ENCODE measurements at places on chromosomes 12 and 14.

DNA sequence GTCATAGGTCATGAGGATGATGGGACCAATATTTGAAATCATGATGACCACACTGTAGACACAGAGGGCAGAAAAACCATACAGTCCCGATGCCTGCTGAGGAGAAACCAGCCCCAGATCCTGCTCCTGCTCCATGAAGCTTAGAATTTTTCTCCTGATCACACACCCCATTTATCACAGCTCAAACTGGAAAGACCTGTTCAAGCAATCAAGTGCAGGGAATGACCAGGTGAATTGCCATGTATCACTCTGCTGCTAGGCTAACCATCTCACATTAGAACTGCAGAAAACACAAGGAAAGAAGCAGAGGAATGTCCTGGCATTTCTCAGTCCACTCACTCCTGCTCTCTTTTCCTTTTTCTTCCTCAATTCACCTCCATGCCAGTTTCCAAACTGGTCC is 18.1 kb downstream of the MANSC1 start:
- DNase-seq = no peak

- no peak for DNase-seq
Measured at GRCh38 chr14:46054526-46054925, 597.1 kb downstream of the RPL10L start.

- no peak for DNase-seq
Measured at GRCh38 chr14:34103176-34103575, 152.3 kb upstream of the EGLN3 start.

- no peak for DNase-seq
Measured at GRCh38 chr12:39873065-39873464, 232.8 kb downstream of the SLC2A13 start.

DNA sequence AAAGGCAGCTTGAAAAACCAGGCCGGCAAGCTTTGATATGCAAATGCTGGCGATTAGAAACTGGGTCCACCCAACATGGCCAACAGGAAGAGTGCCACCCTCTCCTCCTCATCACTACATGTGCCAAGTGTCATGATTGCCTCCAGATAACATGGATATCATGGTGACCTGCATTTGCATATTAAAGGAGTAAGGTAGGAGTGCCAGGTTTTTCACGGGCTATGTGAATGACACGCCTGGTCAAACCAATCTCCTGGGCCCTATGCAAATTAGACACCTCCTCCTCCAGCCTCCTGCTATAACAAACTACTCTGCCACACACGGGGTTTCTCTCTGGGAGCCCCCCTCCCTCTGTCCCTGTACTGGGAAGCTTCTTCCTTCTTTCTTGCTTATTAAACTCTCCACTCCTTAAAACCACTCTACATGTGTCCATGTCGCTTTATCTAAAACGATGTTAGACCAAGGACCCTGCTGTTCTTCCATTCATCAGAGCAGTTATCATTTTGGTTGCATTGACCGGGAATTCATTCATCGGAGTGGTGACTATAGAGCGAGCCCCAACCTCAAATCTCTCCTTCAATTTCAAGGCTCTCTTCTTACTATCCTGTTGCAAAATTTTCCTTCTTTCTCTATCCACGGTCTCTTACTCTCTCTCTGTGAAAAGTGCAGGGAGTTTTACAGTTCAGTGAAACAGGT is 27.5 kb downstream of the APOBEC1 start:
- DNase-seq = no peak

- DNase-seq = no peak
Measured at GRCh38 chr12:90020881-90021280, 312.2 kb upstream of the ATP2B1 start.

- no peak for DNase-seq
Measured at GRCh38 chr12:49705479-49706134, 1.6 kb downstream of the FMNL3 start.

DNA sequence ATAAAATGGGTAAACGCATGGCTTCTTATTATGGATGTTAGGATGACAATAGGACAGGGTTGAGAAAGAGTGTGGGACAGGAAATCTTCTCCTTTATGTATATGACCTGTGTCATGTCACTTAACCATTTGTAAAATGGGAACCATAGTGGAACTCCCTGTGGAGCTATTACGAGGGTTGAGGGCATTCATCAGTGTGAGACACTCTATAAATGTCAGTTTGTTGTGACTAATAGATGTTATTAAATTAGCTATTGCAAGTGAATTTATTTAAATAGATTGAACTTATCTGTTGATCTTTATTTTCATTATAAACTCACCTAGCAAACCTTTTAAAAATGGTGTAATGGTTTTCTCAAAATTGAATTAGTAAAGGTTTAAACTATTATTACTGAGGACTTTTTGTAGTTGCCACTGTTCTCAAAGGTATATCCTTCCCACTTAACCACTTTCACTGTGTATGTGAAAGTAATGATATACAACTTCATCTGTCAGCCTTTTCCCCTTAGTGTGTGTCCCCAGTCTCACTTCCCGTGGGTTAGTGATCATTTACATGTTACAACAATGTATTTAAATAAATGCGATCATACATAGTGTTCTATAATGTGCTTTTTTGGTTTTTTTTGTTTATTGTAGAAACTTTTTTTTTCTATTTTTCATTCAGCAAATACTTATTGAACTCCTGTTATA is 17.1 kb downstream of the HELB start:
- DNase-seq = no peak

- no peak for DNase-seq
Measured at GRCh38 chr14:69539631-69540410, 34.9 kb downstream of the CCDC177 start.

- DNase-seq = no peak
Measured at GRCh38 chr12:118428643-118429042, 52.3 kb downstream of the SUDS3 start.

- no peak for DNase-seq
Measured at GRCh38 chr12:120932058-120932457, 27.9 kb upstream of the SPPL3 start.

DNA sequence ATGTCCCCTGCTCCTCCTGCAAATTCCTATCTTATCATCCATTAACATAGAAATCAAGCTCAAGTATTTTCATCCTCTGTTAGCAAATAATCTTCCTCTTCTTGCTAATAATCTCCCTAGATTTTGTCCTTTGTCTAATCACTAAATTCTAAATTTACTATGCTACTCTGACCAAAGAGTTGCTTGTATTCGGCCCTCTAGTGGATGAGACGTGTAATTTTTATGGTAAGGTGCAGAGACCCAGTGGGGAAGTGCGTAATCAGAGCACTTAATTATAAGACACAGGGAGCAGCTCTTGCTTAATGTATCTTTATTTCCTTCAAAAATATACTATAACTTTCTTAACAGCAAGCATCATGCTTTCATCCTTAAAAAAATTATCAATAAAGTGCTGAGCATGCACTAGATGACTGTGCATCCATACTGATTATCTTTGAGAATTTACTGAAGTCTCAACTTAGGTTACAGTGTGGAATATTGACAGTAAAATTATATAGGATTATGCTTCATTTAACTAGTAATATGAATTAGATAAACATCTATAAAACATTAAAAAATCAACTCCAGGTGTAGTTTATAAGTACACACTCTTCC is 212.6 kb downstream of the SLC16A7 start:
- no peak for DNase-seq

DNA sequence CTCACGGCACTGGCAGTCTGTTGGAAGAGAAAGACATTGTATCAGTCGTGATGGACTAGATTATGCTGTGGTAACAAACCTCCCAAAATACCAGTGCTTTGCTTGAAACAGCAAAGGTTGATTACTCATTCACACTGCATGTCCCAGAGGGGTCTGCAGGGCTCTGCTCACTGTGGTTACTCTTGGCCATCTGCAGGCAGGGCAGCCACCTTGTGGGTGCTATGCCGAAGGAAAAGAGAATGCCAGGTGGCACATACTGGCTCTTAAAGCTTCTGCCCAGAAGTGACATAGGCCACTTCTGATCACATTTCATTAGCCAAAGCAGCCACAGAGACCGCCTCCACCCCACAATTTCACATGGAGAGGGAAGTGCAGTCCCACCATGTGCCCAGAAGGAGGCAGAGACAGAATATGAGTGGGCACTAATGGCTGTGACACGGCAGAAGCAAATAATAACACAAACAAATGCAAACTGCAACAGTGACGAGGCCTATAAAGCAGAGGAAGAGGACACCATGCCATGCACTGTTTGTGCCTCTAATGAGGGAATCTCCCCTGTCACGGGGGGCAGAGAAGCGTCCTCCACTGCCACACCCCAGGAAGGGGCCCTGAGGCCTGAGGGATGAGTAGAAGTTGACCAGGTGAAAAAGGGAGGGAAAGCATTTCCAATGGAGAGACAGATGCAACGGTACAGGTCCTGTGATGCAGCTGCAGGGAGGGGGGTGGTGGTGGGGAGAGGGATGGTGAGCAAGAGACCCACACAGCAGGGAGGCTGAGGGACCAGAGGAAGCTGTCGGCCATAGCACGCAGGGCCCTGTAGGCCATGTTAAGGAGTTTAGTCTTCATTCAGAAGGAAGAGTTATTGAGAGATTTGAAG is 51.7 kb upstream of the KICS2 start:
- DNase-seq = no peak

- DNase-seq = peak; percentile 52
Measured at GRCh38 chr12:52539083-52539820, 13.7 kb downstream of the KRT71 start.

GRCh38 chr14:54512393-54512792 is 2.7 kb downstream of the CGRRF1 start:
- DNase-seq = no peak

- DNase-seq = no peak
Measured at GRCh38 chr14:69615121-69615495, 3.7 kb downstream of the SUSD6 start.

- no peak for DNase-seq
Measured at GRCh38 chr12:117046011-117046369, 53.2 kb downstream of the TESC start.

GRCh38 chr12:129696405-129696804 is 207.4 kb downstream of the TMEM132D start:
- no peak for DNase-seq

DNA sequence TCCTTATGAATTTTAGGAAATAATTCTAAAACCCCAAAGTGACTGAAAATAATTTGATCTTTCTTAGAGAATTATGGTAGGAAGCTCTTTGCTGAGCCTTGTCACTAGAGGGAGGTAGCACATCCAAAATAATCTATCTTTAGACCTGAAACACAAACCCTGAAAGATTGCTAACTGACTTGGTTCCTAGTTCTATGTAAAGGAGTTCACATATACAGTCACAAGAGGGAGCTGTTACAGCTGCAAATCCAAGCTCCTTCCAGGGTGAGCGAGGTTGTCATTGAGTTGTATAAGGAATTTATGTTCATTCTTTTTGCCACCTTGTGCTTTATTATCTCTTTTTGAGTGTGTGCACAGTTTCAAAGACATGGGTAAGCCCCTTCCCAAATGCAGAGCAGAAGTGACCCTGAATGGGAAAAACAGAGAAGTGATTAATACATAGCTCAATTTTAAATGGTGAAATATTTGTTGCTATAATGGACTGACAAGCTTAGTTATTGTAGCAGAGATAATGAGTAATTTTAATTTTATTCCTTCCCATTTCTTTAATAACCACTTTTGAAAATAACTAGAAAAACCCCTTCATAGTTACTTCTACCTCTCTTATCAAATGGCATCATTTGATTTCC is 387.9 kb downstream of the DAD1 start:
- DNase-seq = no peak

GRCh38 chr12:49982246-49983087 is 9.7 kb downstream of the AQP6 start:
- no peak for DNase-seq

DNA sequence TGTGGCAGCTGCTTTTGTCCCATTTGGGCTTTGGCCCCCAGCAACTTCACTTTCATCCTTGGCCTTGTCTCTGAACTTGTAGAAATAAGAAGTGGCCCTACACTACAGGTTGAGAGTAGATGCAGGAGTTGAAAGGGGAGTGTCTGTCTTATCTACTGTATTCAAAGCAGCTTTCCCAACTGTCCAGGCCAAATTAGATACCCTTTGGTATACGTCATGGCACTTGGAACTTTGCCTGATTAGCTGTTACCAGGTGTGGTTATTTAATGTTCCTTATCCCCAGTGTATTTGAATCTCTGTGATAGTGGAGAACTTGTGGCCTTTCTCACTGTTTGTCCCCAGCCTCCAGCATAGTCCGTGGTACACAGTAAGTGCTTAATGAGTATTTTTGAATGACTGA is 33.5 kb downstream of the SUDS3 start:
- DNase-seq = no peak

GRCh38 chr12:110277530-110278254 is 3.4 kb upstream of the ATP2A2 start:
- DNase-seq = no peak

DNA sequence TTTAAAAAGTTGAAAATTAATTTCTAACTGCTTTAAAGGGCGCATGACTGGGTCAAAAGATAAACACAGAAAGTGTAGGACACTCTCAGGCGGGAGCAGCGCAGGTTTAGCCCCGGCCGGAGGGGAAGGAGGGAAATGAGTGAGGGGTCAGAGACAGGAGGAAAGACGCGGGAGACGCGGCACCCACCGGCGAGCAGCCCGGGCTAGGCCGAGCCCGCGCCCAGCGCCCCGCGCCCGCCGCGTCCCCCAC is 591 bp downstream of the GXYLT1 start:
- DNase-seq = no peak

- no peak for DNase-seq
Measured at GRCh38 chr12:65217086-65217485, 47.7 kb downstream of the LEMD3 start.

GRCh38 chr12:122980183-122981035 is at the start of gene ARL6IP4:
Gene ARL6IP4, plus strand, starts transcription at chr12:122980681. Its CDS starts 459 bp downstream, at chr12:122981140.
- no peak for DNase-seq

- DNase-seq = peak; percentile 84
Measured at GRCh38 chr14:98137131-98138025, 1134.6 kb downstream of the BCL11B start.

DNA sequence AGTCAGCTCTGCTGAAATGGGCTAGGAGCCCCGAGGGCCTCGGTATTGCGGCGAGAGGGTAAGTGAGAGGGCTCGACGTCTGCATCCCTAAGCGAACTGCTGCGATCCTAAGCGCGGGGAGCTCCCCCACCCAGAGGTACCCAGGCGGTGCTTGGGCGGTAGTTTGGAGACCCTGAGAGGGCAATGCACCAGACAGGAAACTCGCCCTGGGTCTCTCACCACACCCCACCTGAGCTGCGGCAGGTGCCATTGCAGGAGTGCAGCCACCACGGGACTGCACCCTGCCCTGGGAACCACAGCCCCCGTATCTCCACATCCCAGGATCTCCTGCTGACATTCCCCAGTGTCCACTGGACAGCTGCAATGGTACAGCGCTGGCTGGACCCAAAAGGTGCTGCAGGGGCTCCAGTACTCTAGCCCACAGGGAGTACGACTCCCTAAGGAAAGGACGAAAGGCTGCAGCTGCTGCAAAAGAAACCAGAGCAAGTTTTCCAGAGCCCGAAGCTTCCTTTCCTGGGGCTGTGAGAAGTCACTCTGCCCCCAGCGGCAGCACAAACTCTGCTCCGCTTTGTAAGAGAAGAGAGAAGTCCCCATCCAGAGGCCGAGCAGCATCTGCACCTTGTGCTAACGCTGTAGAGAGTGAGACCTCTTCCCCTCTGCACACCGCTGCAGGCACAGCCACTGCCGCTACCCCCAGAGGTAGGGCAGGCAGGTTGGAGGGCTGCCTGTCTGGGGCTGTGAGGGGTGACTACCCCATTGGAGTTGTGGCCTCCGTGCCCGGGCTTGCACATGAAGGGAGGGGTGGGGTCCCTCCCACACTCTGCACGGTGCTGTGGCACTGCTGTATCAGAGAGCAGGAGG is 31.1 kb upstream of the MON2 start:
- DNase-seq = no peak

GRCh38 chr12:49689785-49690184 is 17.4 kb downstream of the FMNL3 start:
- DNase-seq = no peak

- no peak for DNase-seq
Measured at GRCh38 chr12:28958553-28959195, 190.4 kb upstream of the FAR2 start.

GRCh38 chr12:55899082-55899481 is 28.6 kb downstream of the PYM1 start:
- DNase-seq = no peak
